ENCODE measurements at places on chromosomes 6 and 20.

GRCh38 chr6:38739532-38739931, 24.4 kb downstream of the DNAH8 start:
- no peak for DNase-seq

DNA sequence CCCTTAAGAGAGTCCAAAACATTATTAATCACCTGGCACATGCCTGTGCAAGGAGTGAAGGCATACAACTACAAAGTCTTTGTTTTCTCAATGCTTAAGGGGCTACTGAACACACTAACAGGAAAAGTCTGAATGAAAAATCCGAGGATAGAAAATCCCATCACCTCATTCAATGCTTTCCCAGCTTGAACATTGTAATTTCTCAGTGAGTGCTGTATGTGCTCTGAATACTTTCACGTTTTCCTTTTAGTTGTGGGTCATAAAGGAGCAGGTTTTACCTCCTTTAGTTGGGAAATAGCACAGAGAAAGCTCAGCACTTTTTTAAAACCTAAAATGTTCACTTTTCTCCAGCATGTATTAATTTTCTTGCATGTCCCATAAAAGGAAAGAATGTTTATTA, 45.9 kb upstream of the SPTLC3 start:
- DNase-seq, result no peak

- DNase-seq, result no peak
Observed at GRCh38 chr6:102553214-102553613, 1159.7 kb downstream of the GRIK2 start.

GRCh38 chr6:150800674-150801314, 64.7 kb upstream of the MTHFD1L start:
- peak; percentile 34 for DNase-seq

DNA sequence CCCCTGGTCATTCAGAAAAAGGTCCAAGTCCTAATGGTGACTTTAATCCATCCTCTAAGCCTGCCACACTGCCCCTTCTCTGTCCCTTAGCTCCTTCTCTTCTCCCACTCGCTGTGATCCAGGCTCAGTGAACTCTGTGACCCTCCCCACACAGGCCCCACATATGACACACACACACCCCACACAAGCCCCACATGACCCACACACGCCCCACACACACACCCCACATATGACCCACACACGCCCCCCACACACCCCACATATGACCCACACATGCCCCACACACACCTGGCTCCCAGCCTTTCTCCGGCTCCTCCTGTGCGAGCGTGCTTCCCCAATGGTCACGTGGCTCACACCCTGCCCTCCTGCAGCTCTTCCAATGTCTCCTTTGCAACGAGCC, 528.4 kb upstream of the AGPAT4 start:
- no peak for DNase-seq

GRCh38 chr6:53268858-53269608, 79.7 kb downstream of the ELOVL5 start:
- DNase-seq, result no peak
